Right forelimb (tissue), 1 donor: ENCODE measurements at places on chromosomes 7 and 10.
A peak's percentile ranks its signal among the peaks of the same experiment; 100 is the strongest.

- DNase-seq, result peak; percentile 80
These were observed 6.1 kb upstream of the MYOZ1 start for GRCh38 chr10:73647211-73647874.

DNA sequence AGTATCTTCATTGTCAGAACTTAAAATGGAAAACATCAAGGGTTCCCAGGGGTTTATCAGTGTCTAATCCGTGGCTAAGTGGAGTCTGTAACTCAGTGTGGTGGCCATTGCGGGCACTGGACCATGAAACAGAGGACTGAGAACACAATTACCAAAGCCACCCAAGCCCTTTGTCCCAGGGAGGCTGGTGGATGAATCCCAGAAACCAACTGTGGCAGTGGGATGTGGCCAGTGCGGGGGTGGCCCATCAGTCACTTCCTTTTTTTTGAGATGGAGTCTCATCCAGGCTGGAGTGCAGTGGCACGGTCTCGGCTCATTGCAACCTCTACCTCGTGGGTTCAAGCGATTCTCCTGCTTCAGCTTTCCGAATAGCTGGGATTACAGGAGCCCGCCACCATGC, 61.8 kb downstream of the TACC2 start:
- no peak for DNase-seq

DNA sequence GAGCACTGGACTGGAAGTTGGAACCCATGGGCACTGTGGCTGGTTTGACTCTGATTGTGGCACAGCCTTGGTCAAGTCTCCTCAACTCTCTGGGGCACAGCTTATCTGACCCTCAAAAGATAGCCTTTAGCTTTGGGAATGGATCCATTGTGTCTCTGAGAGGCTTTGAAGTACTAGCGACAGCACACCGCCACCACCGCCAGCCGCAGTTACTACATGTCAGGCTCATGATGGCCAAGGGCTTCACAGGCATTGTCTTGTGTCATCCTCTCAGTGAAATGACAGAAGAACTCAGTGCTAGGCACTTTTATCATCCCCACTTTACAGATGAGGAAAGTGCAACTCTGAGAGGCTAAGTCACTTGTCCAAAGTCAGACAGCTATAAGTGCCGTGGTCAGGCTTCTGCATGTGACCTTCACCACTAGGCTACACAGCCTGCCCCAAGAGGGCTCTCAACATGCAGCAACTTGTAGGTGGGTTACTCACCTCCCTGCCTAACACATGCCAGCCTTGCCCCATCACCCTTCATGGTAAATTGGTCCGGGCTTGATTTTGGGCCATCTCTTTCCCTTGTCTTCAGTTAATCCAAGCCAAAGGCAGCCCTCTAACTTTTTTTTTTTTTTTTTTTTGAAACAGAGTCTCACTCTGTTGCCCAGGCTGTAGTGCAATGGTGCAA, 44.1 kb downstream of the C10orf105 start:
- no peak for DNase-seq

- no peak for DNase-seq
These were observed 42.3 kb downstream of the NRCAM start for GRCh38 chr7:108413782-108414492.

- no peak for DNase-seq
These were observed 116.0 kb downstream of the ARID5B start for GRCh38 chr10:62017491-62017870.

GRCh38 chr7:44236333-44236728, 35.6 kb downstream of the YKT6 start:
- no peak for DNase-seq

DNA sequence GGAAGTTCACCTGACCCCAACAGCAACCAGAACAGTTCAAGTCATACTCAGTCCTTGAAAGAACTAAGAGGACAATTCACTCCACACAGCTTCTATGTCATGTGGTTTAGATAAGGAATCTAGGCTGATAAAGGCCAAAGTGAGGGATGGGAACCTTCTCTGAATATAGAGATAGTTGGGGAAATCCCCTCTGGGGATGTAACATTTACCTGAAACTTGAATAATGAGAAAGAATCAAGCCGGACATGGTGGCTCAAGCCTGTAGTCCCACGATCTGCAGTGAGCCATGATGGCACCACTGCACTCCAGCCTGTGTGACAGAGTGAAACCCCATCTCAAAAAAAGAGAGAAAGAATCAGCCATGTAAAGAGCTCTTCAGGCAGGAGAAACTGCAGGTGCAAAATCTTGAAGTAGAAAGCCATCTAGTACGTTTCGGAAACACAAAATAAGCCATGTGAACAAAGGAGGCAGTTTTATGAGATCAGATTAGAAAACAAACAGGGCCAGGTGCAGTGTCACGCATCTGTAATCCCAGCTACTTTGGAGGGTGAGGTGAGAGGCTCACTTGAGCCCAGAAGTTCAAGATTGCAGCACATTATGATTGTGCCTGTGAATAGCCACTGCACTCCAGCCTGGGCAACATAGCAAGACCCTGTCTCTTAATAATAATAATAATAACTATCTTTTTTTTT, 4.5 kb upstream of the DNMBP start:
- no peak for DNase-seq

- no peak for DNase-seq
These were observed 257.9 kb downstream of the AHR start for GRCh38 chr7:17556247-17556956.

DNA sequence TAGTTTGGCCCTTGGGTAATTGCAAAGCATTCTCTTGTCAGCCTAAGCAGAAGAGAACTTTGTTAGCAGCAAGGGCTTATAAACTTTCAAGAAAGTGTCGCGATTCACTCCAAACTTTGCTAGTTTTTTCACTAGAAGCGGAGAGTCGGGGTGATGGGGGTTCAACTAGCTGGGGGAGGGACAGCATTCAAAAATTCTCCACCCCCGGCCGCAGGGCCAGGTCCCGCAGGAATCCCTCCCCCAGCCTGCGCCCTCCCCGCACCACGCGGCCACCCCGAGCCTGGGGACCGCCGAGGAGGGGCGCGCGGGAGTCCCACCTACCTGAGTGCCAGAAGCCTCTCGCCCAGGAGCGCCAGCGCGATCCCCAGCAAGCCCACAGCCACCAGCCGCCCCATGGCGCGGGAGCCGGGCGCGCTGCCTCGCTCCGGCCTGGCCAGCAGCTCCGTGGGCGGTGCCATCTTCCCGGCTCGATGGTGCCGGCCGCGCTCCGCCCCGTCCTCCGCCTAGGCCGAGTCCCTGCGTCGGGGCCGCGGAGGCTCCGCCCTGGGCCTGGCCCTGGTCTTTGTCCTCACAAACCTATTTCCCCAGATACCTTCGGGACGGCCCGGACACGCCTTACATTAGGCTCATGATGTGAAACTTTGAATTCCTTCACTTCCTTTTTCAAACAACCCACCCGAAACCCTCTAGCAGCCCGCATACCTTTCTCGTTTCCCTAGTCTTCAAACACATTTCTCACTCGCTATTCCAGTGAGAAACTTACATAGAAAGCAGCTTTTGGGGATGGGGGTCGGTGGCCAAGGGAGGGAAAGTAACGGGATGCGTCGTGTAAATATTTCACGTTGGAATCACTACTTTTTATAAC, at the start of gene PON2:
Gene PON2, minus strand, starts transcription at position 472 of the 865 bp plus-strand sequence. Its CDS starts 77 bp downstream, at position 395.
- DNase-seq, result peak; percentile 90

- no peak for DNase-seq
These were observed 483.9 kb downstream of the SH2D4B start for GRCh38 chr10:81021428-81022129.

GRCh38 chr10:63521416-63522276, 445 bp downstream of the REEP3 start:
- DNase-seq, result peak; percentile 86

DNA sequence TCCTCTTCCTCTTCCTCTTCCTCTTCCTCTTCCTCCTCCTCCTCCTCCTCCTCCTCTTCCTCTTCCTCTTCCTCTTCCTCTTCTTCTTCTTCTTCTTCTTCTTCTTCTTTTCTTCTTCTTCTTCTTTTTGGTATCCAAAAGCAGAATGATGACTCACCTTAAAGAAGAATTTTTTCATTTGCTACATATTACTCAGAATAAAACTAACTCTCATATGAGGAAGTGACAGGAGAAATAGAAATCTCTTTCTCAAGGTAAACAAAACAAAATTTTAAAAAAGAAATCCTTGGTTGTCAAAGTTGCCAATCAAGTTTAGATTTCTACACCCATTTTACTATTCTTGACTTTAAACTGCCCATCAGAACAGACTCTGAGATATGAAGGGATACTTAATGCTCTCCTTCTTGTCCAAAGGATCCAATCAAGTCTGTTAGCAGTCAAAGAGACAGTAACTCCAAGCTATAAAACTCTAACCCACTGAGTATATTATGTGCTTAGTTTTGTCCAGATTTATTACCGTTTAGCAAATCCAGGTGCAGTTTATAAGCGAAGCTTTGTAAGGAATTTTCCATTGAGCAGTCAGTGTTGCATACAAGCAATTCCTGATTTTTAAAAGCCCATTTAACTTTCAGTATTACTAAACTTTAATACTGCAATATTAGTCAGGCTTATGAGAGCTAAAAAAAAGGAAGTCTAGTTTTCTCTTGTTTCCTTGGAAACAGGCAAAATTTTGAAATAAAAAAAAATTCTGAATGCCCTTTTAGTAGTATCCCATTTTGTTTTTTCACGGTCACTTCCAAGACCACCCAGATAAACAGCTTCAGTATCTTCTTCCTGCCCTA, 43.1 kb upstream of the SNX13 start:
- no peak for DNase-seq

GRCh38 chr10:52688899-52689298, 83.7 kb downstream of the MBL2 start:
- no peak for DNase-seq

DNA sequence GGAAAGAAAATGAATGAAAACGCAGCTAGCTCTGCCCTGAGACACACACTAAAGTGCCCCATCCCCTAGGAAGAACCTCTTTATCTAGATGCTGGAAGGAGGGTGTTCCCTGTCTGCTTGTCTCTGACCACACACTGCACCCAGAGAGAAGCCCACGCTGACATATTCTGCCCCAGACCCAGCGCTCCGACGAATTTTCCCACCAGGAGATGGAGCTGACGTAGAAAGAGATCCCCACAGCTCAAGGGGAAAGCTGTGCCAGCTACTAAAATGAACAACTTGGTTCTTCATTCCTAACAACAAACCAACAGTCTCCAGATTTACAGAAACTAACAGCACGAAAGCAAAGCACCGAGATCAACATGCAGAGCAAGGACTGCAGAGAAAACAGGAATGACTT, 73.3 kb downstream of the KIAA1549 start:
- DNase-seq, result no peak

- no peak for DNase-seq
These were observed 349.7 kb downstream of the KIF20B start for GRCh38 chr10:90051053-90051452.

GRCh38 chr10:44459671-44460070, 74.8 kb upstream of the CXCL12 start:
- peak; percentile 58 for DNase-seq

DNA sequence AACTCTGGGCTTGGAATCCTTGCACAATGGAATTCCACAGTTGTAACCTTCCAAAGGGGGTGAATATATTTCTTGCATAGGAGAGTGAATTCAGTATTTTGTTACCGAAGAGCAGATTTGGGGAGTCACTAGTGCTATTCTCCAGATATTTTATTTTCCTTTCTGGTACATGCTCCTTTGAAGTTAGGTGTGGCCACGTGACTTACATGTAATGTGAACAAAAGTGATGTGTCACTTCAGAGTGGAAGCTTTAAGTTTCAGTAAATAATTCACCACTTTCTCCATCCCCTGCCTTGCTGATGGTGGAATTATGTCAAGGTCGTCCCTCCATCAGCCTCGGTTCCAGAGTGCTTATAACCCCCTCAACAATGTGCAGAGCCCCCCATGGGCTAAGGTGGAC, 25.3 kb downstream of the ASNS start:
- DNase-seq, result no peak

- no peak for DNase-seq
These were observed 36.3 kb downstream of the C10orf105 start for GRCh38 chr10:71683301-71683700.

DNA sequence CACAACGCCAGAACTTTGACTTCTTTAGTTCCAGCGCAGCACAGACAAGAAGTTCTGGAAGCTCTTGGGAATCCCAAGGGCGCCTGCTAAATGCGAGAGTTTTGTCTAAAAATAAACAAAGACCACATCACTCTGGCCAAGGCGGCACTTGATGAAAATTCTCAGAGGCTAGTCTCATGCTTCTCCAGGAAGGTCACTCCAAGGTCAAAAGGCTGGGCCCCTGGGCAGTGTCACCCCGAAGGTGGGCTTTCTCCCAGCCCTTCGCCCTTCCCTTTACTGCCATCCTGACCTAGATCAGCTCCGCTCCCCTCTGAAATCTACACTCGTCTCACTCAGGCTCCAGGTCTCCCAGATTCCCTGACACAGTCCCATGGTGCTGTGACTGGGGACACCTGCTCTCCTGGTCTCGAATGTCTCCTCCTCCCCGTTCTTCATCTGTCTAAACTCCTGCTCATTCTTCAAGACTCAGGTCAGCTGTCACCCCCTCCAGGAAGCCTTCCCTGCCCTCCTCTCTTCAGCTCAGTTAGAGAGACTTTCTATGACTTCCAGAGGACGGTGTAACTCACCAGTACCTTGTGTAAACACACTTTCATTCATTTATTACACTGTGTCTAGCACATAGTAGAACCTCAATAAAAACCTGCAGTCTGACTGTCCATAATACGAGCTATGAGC, 10.5 kb downstream of the FAM53B start:
- no peak for DNase-seq

DNA sequence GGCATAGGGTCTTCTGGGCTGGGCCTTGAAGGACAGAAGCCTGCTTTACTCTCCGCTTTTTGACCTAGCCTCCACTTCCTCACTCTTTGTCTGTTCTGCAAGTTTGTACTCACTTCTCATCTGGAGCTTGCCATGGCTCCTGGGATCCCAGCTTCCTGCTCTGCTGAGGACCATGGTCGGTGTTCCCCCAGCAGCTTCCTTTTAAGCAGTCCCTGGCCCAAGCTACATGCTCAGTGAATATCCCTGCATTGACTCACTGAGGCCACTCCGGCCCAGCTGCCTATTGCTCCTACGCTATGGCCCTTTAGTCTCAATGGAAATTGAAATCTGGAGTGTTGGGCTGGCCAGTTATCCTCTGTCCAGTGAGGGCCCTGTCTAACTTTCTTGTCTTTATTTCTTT, 427.7 kb downstream of the RPS24 start:
- no peak for DNase-seq

DNA sequence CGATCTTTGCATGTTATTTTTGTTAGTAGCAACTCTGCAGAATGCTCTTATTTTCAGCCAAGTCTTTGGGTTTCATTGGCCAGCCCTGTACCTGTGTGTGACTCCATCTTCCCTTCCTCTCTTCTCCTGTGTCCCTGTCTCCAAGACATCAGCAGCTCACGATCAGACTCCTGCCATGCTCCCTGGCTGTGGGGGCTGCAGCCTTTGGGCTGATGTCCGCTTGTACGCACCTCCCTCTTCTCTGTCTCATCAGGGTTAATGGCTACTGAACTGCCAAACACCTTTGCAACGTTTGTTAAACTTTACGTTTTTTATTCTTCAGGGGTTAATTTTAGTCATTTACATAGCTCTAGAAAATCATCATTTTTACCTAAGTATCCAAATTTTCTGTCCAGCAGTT, 103.5 kb upstream of the RET start:
- no peak for DNase-seq
